ENCODE measurements at places on chromosomes 3 and 15.

GRCh38 chr15:59746777-59747176 lies 57.7 kb upstream of the BNIP2 start:
- no peak for DNase-seq

DNA sequence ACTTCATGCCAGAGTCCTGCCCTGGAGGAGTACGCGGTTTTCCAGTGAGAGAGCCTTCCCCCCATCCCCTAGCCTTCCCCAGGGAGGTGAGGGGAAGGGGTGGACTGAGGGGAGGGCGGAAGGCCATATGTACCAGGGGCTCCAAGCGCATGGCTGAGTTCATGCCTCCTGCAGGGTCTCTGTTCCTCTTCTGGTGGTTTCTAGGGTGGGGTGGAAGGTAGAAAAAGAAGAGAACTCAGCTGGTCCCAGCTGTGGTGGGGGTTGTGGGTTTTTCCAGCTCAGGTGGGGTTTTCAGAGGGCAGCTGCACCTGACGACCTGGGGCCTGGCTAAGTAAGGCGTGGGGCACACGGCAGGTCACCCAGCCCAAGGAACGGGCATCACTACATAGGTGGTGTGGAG lies 10.7 kb upstream of the IQSEC1 start:
- DNase-seq: no peak

DNA sequence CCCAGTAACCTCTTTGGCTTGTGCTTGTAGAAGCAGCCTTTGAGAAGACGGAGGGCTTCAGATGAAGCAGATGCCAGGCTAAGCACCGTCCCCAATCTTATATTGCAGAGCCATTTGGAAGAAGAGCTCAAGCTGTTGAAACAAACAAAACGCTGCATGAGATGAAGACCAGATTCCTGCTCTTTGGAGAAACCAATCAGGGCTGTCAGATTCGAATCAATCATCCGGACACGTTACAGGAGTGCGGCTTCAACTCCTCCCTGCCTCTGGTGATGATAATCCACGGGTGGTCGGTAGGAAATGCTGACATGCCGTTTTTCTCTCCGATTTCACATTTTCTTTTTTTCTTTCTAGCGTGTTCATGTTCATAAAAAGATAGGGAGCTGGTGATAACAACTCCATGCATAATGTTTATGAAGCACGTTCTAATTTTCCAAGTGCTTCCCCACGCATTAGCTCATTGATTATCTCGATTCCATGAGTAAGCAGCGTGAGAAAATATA lies 106.5 kb downstream of the LIPC start:
- no peak for DNase-seq

GRCh38 chr15:101003706-101004105 lies 84.5 kb downstream of the LRRK1 start:
- DNase-seq: no peak

GRCh38 chr3:8885536-8886316 lies 77.5 kb downstream of the RAD18 start:
- no peak for DNase-seq

DNA sequence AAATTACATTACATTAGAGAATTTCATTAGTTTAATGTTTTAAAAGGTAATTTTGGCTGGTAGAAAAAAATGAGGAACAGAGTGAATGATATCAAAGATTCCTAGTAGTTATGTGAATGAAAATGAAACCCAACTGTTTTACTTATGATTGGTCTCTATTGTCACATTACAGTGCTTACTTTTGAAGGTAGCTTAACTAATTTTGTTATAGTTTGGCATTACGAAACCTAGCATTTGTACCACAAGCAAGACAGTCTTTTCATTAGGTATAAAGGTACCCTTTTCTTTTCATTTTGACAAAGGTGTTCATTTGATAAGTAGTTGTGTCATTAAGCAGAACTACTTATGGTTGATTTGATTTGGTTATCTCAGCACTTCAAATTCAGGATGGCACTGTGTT lies 6.9 kb downstream of the SELENOT start:
- no peak for DNase-seq

DNA sequence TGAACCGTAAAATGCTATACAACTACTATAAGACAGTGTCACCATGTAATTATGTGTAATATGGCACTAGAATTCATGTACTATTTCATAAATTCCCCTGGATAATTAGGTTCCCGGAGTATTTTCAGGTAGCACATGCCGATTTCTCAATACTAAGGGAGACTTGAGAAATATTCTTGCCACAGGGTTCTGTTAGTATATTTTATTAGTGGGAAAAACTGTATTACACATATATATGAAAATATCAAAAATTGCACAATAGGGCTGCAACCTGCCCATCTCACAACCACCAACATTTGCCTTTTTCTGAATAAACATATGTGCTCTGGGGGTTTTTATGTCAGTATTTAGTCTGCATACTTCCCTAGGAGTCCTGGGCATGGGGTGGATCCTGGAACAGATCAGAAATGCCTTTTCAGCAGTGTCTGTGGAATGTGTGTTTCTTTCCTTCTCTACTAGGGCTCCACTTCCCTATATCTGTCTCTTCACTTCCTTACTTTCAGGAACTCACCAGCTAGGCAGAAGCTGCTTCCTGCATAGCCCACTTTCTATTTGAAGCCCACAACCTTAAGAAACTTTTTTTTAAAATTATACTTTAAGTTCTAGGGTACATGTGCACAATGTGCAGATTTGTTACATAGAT lies 87.5 kb downstream of the RPL39L start:
- no peak for DNase-seq

DNA sequence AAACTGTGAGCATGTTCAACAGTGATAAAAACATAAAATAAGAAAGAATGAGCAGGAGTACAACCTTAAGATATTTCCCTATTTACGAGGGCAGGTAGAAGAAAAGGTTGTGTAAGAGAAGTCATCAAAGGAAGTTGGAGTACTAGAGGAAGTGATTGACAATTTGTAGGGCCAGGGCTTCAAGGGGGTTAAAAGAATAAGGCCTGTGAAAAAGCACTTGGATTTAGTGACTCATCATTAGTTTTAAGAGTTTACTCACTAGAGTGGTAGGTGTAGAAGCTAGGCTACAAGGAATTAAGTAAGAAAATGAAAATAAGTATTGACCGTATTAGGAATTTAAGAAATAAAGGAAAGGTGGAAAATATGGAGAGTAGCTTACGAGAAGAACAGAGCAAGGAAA lies 23.6 kb downstream of the KCNMB3 start:
- no peak for DNase-seq

- DNase-seq: no peak
Observed at GRCh38 chr15:61393949-61394348, 164.8 kb upstream of the RORA start.

DNA sequence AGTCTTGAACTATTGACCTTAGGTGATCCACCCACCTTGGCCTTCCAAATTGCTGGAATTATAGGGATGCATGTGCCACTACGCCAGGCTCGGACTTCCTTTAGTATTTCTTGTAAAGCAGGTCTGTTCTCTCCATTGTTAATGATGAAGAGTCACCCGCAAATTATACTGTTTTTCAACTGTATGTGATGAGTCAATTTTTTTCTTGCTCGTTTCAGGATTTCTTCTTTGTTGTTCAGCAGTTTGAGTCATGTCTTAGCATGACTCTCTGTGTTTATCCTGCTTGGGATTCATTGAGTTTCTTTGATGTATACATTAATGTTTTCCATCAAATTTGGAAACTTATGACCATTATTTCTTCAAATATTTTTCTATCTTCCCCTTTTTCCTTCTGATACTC lies 28.9 kb downstream of the GRAMD1C start:
- DNase-seq: no peak

- no peak for DNase-seq
Observed at GRCh38 chr15:68176601-68177000, 28.5 kb downstream of the CALML4 start.

DNA sequence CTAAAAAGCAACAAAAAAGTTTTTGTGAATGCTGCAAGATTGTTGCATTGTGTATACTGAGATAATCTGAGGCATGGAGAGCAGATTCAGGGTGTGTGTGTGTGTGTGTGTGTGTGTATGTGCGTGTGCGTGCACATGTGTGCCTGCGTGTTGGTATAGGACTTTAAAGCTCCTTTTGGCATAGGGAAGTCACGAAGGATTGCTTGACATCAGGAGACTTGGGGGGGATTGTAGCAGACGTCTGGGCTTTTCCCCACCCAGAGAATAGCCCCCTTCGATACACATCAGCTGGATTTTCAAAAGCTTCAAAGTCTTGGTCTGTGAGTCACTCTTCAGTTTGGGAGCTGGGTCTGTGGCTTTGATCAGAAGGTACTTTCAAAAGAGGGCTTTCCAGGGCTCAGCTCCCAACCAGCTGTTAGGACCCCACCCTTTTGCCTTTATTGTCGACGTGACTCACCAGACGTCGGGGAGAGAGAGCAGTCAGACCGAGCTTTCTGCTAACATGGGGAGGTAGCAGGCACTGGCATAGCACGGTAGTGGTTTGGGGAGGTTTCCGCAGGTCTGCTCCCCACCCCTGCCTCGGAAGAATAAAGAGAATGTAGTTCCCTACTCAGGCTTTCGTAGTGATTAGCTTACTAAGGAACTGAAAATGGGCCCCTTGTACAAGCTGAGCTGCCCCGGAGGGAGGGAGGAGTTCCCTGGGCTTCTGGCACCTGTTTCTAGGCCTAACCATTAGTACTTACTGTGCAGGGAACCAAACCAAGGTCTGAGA lies 4.7 kb downstream of the BHLHE40 start:
- peak; percentile 77 for DNase-seq

GRCh38 chr3:134294302-134295280 lies 43.9 kb upstream of the RYK start:
- DNase-seq: no peak

- DNase-seq: no peak
Observed at GRCh38 chr3:195106418-195106906, 164.5 kb downstream of the XXYLT1 start.

GRCh38 chr15:40150163-40150925 lies 10.5 kb upstream of the BUB1B start:
- peak; percentile 61 for DNase-seq

DNA sequence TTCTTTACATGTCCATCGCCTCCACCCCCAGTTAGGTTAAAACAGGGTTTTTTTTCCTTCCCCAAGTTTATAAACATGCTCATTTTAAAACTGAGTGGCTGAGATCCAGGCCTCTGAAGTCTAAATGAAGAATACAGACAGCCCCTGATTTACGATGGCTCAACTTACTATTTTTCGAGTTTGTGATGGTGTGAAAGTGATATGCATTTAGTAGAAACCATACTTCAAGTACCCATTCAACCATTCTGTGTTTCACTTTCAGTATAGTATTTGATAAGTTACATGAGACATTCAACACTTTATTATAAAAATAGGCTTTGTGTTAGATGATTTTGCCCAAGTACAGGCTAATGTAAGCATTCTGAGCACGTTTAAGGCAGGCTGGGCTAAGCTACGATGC lies 30.5 kb upstream of the GNB5 start:
- DNase-seq: no peak

GRCh38 chr15:69424748-69425413 lies 10.7 kb downstream of the KIF23 start:
- DNase-seq: no peak
